ENCODE measurements at places on chromosomes 12 and 14. TPM values are rescaled to one million over a fixed set of nuclear protein-coding genes. Genes with fewer than 3 reads are reported as not detected.
A peak's percentile ranks its signal among the peaks of the same experiment; 100 is the strongest.

Gene CD69
- not detected for total RNA-seq

GRCh38 chr14:31527546-31527945 lies 33.7 kb upstream of the NUBPL start:
- H3K4me3 ChIP-seq: no peak overlapping the region
- H3K27me3 ChIP-seq: peaks cover 3% of the 10 kb centered on the region
- DNase-seq: no peak
- no peak overlapping the region for H3K27ac ChIP-seq

Gene RNF10
- total RNA-seq: 177 TPM

DNA sequence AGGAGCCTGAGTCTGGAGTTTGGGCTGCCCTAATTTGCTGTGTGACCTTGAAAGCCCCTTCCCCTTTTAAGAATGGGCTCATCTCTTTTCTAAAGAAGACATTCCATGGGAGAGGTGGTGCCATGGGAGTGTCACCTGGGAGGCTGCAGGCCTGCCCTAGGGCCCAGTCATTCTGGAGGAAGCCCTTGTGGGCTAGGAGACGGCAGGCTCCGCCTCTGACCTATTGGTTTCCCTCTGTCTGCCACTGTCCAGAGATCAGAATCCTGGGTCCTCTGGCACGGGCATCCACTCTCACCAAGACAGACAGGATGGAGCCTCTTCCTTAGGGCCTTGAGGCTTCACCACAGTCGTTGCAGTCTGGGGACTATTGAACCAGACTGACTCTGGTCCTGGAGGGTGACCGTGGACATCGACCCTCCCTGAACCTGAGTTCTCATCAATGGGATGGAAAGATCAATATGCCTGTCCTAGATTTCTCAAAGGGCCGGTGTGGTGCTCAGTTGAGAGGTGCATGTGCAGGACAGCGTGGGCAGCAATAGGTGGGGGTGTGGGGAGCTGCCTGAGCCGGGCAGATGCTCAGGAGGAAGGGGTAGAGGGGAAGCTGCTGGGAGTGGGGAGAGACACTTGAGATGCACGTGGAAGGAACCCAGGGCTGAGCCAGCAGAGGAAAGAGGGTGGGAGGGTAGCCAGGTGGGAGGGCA lies 12.2 kb upstream of the CLMN start:
- H3K27me3 ChIP-seq: peaks cover 33% of the 10 kb centered on the region
- no peaks in the 10 kb centered on the region for H3K36me3 ChIP-seq
- no peaks in the 10 kb centered on the region for H3K4me1 ChIP-seq
- H3K27ac ChIP-seq: no peak overlapping the region

- H3K4me3 ChIP-seq: no peak overlapping the region
- peaks cover 6% of the 10 kb centered on the region for H3K27me3 ChIP-seq
- no peaks in the 10 kb centered on the region for H3K4me1 ChIP-seq
- no peak overlapping the region for H3K27ac ChIP-seq
- DNase-seq: no peak
- no peaks in the 10 kb centered on the region for H3K36me3 ChIP-seq
Observed at GRCh38 chr12:119949145-119949544, 39.9 kb upstream of the BICDL1 start.

DNA sequence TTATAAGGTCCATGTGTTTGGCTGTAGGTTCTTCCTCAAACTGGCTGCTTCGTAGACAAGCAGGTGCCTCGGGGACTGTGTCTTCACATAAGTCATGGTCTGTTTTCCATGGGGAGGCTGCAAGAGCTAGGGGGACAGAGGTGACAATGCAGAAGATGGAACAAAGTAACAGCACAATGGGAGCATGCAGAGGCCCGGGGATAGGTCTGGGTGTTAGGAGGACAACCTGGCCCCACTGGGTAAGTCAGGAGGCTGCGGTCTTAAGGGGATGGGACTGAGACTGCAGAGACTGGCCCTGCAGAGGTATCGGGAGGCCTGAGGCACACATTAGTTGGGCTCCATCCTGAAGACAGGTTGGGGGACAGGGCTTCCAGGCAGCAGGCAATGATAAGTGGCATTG lies 88.9 kb downstream of the NTF3 start:
- H3K4me1 ChIP-seq: peaks cover 11% of the 10 kb centered on the region
- no peaks in the 10 kb centered on the region for H3K36me3 ChIP-seq
- peak; percentile 68 for DNase-seq
- H3K27me3 ChIP-seq: no peaks in the 10 kb centered on the region

DNA sequence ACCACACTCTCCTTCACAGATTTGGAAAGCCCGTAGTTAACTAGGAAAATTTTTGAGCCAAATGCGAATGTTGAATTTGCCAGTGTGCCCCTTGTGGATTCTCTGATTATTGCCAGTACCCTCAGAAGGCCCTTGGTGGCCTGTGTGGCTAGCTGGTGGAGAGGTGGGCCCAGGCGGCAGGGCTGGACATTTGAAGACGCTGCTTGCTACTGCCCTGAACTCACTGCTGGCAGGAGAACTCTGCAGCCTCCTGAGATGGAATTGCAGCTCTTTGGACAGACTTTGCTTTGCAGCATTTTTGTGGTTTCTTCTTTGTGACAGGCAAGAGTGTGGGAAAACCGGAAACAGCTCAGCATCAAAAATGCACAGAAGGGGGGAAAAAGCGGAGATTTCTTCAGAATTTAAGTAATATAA lies 97.6 kb downstream of the TGFB3 start:
- H3K4me3 ChIP-seq: peak overlapping the region; percentile 5
- peaks cover 2% of the 10 kb centered on the region for H3K36me3 ChIP-seq
- no peaks in the 10 kb centered on the region for H3K27me3 ChIP-seq
- peaks cover 77% of the 10 kb centered on the region for H3K4me1 ChIP-seq

Gene GLT1D1
- total RNA-seq: 0.11 TPM

Gene AKAP3
- total RNA-seq: 1.1 TPM

Gene TAS2R46
- total RNA-seq: 1.5 TPM

DNA sequence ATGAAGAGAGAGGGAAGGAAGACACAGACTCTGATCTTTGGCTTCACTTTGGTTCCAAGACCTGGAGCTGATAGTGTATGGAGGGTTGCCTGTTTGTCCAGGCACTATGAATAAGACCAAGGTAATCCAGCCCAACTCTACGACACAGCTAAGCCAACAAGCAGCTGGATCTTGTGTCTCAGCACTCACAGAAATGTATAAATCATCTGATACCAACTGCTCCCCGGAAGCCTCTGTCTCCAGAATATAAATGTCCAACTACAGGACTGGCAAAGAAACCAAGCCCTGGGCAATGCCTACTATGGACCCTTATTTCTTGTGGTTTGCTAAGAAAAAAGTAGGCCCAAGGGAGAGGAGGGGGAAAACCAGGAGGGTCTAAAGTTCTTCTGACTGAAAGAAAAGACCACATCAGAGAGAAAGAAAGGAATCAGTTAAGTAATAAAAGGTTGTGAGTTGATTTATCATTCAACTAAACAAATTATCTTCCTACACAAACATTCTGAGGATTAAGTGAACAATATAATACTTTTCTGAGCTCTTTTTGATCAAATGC lies 204.0 kb downstream of the DAD1 start:
- H3K27me3 ChIP-seq: no peaks in the 10 kb centered on the region
- H3K4me3 ChIP-seq: no peak overlapping the region
- H3K4me1 ChIP-seq: peaks cover 32% of the 10 kb centered on the region

Gene KRT71
- not detected for total RNA-seq

GRCh38 chr12:80602455-80602854 lies 105.0 kb upstream of the MYF6 start:
- H3K27me3 ChIP-seq: no peaks in the 10 kb centered on the region
- H3K36me3 ChIP-seq: no peaks in the 10 kb centered on the region
- H3K4me3 ChIP-seq: no peak overlapping the region
- H3K4me1 ChIP-seq: peaks cover 4% of the 10 kb centered on the region
- H3K27ac ChIP-seq: no peak overlapping the region

DNA sequence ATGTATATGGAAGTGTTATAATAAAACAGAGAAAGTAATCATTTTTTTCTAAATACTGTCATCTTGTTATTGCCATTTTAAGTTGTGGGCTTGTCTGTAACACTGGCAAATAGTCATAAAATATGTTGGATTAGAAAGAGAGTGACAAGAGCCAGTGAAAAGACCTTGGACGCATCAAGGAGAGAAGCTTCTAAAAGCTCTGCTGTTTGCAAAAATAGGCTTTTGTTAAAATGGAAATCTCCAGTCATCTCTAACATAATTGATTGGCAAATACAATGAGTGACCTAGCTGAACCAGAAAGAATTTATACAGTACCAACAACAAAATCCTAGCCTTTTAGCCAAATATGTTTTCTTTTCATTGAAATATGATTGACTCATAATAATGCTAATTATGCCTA lies 245.8 kb upstream of the RMST start:
- no peak overlapping the region for H3K4me3 ChIP-seq
- no peaks in the 10 kb centered on the region for H3K27me3 ChIP-seq
- no peaks in the 10 kb centered on the region for H3K36me3 ChIP-seq
- no peak overlapping the region for H3K27ac ChIP-seq
- DNase-seq: no peak
- H3K4me1 ChIP-seq: no peaks in the 10 kb centered on the region

GRCh38 chr12:9404031-9404430 lies 195.8 kb upstream of the PZP start:
- H3K36me3 ChIP-seq: no peaks in the 10 kb centered on the region
- H3K27ac ChIP-seq: no peak overlapping the region
- no peak overlapping the region for H3K4me3 ChIP-seq
- H3K27me3 ChIP-seq: no peaks in the 10 kb centered on the region
- H3K4me1 ChIP-seq: no peaks in the 10 kb centered on the region
- DNase-seq: no peak

GRCh38 chr12:123388177-123388950 lies 4.4 kb downstream of the KMT5A start:
- H3K27ac ChIP-seq: peak overlapping the region; percentile 90
- peaks cover 35% of the 10 kb centered on the region for H3K4me1 ChIP-seq
- peak overlapping the region; percentile 78 for H3K4me3 ChIP-seq

GRCh38 chr14:51107801-51108200 lies 12.9 kb upstream of the TRIM9 start:
- no peaks in the 10 kb centered on the region for H3K36me3 ChIP-seq
- peaks cover 20% of the 10 kb centered on the region for H3K27me3 ChIP-seq
- DNase-seq: no peak
- no peaks in the 10 kb centered on the region for H3K4me1 ChIP-seq

DNA sequence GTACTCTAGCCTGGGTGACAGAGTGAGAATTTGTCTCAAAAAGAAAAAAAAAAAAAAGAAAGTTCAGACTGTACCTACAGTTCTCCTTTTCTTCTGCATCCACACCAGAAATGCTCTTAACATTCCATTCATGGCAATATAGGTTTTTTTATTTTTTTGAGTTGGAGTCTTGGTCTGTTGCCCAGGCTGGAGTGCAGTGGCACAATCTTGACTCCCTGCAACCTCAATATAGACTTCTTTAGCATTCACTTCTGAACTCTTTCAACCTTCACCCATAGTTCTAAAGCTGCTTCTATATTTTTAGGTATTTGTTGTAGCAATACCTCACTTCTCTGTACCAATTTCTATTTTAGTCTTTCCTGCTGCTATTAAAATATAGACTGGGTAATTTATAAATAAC lies 1095.7 kb downstream of the FLRT2 start:
- H3K4me1 ChIP-seq: no peaks in the 10 kb centered on the region
- H3K36me3 ChIP-seq: no peaks in the 10 kb centered on the region
- no peak overlapping the region for H3K4me3 ChIP-seq
- no peak for DNase-seq

- H3K36me3 ChIP-seq: peaks cover 2% of the 10 kb centered on the region
- H3K4me3 ChIP-seq: no peak overlapping the region
- DNase-seq: no peak
- no peaks in the 10 kb centered on the region for H3K27me3 ChIP-seq
Observed at GRCh38 chr12:122927756-122928403, 32.0 kb upstream of the VPS37B start.

DNA sequence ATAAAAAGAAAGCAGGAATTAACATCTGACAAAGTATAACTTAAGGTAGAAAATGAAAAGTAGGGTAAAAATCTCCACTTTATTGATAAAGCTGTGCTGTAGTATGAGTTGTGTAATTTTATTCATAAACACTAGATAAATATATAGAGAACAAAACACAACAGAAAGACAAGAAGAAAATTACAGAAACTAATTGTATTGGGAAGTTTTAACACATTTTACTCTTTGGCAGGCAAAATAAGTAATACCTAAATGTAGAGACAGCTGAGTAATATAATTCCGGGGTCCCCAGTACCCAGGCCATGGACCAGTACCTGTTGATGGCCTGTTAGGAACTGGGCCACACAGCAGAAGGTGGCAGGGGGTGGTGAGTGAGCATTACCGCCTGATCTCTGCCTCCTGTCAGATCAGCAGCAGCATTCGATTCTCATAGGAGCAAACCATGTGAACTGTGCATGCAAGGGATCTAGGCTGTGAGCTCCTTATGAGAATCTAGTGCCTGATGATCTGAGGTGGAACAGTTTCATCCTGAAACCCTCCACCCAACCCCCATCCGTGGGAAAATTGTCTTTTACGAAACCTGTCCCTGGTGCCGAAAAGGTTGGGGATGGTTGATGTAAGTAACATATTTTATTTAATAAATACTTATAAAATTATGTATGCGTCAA lies 84.4 kb upstream of the ETV6 start:
- peaks cover 39% of the 10 kb centered on the region for H3K4me1 ChIP-seq
- H3K4me3 ChIP-seq: no peak overlapping the region

DNA sequence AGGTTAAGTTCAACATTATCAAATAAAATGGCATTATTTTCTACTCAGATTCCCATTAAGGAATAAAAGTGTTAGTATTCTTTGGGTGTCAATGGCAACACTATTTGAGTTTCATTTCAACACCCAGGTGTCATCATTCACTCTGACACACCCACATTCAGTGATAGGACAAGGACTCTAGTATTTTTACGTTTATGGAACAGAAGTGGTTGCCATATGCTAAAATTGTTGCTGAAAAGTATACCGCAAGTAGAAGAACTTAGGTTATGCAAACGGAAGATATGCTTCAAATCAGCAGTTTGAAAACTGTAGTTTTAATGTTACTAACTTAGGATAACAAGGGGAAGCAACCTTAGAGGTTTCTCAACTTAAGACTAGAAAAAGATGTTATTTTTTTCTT lies 20.0 kb upstream of the SGPP1 start:
- no peak overlapping the region for H3K27ac ChIP-seq
- H3K4me1 ChIP-seq: no peaks in the 10 kb centered on the region
- DNase-seq: no peak
- no peak overlapping the region for H3K4me3 ChIP-seq
- H3K36me3 ChIP-seq: no peaks in the 10 kb centered on the region

DNA sequence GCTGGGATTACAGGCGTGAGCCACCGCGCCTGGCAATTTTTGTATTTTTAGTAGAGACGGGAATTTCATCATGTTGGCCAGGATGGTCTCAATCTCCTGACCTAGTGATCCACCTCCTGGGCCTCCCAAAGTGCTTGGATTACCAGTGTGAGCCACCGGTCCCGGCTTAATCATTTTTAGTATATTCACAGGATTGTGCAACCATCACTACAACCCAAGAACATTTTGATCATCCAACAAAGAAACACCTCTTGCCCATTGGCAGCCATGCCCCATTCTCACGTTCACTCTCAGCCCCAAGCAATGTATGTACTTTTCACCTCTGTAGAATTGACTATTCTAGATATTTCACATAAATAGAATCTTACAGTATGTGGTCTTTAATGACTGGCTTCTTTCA lies 19.9 kb downstream of the SP1 start:
- no peak overlapping the region for H3K4me3 ChIP-seq
- peak; percentile 46 for DNase-seq
- no peak overlapping the region for H3K27ac ChIP-seq
- H3K36me3 ChIP-seq: peaks cover 7% of the 10 kb centered on the region
- peaks cover 1% of the 10 kb centered on the region for H3K4me1 ChIP-seq
- H3K27me3 ChIP-seq: no peaks in the 10 kb centered on the region

All from osteocyte (in vitro differentiated cells).